ENCODE measurements at places on chromosomes 4 and X.

DNA sequence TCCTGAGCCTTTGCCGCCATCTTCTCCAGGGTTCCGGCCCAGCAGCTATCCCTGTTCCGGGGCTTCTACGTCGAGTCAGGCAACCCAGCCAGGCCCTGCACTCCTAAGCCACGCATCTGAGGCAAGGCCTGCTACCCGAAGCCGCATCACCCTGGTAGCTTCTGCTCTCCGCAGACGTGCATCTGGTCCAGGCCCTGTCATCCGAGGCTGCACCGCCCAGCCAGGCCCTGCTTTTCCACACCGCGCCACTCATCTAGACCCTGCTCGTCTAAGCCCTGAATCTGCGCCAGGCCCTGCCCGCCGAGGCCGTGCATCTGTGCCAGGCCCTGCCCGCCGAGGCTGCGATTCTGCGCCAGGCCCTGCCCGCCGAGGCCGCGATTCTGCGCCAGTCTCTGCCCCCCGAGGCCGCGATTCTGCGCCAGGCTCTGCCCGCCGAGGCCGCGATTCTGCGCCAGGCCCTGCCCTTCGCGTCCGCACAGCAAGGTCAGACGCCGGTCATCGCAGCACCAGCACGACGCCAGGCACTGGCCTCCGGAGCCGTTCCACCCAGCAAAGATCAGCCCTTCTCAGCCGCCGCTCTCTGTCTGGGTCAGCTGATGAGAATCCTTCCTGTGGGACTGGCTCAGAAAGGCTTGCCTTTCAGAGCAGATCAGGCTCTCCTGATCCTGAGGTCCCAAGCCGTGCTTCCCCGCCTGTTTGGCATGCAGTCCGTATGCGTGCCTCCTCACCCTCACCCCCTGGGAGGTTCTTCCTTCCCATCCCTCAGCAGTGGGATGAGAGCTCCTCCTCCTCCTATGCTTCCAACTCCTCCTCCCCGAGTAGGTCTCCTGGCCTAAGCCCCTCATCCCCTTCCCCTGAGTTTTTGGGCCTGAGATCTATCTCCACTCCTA lies 75.1 kb downstream of the NUDT10 start:
- H3K36me3 ChIP-seq = no peaks in the 10 kb centered on the region
- H3K27me3 ChIP-seq = no peaks in the 10 kb centered on the region
- no peak overlapping the region for H3K27ac ChIP-seq
- H3K4me3 ChIP-seq = no peak overlapping the region

DNA sequence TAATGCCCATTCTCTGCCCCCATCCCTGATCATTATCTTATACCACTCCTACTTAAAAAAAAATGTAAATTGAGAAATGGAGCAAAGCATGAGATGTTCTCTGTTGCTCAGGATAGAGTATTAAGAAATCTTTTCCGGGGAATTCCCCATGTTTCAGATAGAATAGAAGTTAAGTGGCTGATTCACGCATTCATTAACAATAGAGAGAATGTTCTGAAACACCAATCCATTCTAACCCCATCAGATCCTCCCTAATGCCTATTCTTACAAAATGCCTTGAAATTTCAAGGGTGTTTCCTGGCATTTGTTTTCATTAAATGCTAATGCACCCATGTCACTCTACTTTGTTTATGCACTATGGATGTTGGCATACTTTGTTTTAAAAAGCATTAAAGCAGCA lies 101.1 kb downstream of the AREG start:
- no peak overlapping the region for H3K4me3 ChIP-seq
- no peak for DNase-seq
- no peaks in the 10 kb centered on the region for H3K27me3 ChIP-seq

- DNase-seq = no peak
- no peak overlapping the region for H3K4me3 ChIP-seq
- H3K27me3 ChIP-seq = no peaks in the 10 kb centered on the region
- no peaks in the 10 kb centered on the region for H3K36me3 ChIP-seq
- H3K4me1 ChIP-seq = no peaks in the 10 kb centered on the region
- no peak overlapping the region for H3K27ac ChIP-seq
Measured at GRCh38 chr4:82678051-82678450, 116.3 kb upstream of the TMEM150C start.

DNA sequence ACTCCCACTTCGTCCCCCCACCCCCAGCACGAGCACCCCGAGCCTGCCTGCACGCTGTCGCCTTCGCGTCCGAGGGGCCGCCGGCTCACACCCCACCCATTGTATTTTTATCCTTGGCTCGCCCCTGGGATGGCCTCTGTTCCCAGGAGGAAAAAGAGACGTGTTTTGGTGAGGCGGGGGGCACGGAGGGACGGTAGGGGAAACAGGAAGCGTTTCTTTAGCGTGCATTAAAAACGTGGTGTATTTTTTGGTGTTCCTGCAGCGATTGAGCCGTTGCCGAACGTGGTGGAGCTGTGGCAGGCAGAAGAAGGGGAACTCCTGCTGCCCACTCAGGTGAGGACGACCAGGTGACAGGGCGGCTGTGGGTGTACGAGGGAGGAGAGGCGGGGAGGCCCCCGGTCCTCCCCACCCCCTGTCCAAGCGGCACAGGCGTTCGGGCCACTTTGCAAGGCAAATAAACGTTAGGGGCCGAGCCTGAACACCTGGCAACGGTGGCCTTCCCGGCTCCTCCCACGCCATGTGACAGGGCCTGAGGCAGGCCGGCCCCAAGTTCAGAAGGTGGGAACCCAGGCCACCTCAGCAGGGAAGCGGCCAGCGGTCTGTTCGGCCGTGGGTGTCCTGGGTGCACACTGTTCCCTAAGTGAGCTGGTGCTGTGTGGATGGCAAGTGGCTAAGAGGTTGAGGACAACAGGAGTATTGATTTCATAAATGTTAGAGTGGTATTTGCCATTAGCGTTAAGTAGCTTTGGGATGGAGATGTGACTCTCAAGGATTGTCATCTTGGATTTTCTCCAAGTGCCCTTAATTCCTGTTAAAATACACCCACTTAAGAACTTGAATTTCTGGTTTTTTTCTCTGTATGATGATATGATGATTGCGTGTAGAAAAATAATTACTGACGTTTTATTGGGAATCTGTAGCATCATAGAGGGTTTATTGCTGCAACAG lies 1.1 kb downstream of the TMEM131L start:
- no peaks in the 10 kb centered on the region for H3K27me3 ChIP-seq
- H3K4me1 ChIP-seq = peaks cover 40% of the 10 kb centered on the region
- H3K4me3 ChIP-seq = peak overlapping the region; percentile 84
- H3K36me3 ChIP-seq = no peaks in the 10 kb centered on the region
- H3K27ac ChIP-seq = peak overlapping the region; percentile 77
- peak; percentile 65 for DNase-seq

DNA sequence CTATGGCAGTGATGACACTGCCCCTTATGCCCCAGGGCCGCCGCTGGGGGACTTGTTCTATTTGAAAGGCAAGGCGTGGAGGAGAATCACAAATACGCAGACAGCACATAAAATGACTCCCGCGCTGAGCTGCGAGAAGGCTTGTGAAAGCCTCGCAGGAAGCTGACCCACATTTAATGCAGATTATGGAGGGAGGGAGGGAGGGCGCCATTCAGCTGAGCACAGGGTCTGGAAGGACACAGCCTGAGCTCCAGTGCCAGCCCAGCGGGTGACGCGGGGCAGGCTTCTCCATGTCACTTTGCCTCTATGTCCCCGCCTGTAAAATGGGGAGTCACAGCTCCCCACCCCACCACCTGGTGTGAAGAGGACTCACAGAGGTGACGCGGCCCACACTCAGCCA lies 14.3 kb downstream of the ABLIM2 start:
- H3K27ac ChIP-seq = no peak overlapping the region
- H3K36me3 ChIP-seq = no peaks in the 10 kb centered on the region
- no peaks in the 10 kb centered on the region for H3K27me3 ChIP-seq
- H3K4me1 ChIP-seq = no peaks in the 10 kb centered on the region

DNA sequence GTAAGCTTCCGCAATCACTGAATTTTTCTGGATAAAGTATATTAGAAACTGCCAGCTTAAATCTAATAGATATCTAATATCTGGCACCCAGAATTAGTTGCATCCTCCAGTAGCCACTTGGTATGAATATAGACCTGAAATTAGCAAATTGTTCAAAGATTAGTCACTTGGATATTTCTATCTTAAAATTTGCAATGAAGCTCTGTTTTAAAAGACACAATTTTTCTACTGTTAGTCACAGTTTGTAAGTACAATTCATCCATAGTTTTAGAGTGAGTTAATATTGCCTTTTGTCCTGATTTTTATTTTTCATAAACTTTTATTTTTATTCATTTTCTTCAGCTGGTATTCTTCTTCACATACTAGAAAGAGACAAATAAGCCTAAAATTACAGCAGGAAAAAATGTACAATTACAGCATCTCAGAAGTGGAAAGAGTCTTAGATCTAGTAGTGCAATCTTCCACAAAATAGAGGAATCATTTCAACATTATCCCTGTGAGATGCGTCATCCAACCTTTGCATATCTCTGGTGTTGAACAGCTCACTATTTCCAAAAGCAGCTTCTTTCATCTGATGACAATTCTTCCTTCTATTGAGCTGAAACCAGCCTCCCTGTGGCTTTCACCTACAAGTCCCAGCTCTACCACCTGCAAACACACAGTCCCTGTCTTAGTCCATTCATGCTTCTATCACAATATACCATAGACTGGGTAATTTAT lies 190.0 kb upstream of the AR start:
- DNase-seq = no peak
- H3K27me3 ChIP-seq = no peaks in the 10 kb centered on the region
- no peak overlapping the region for H3K27ac ChIP-seq
- no peaks in the 10 kb centered on the region for H3K4me1 ChIP-seq
- H3K4me3 ChIP-seq = no peak overlapping the region

GRCh38 chrX:46268412-46268811 lies 276.8 kb downstream of the ZNF674 start:
- H3K36me3 ChIP-seq = no peaks in the 10 kb centered on the region
- no peaks in the 10 kb centered on the region for H3K4me1 ChIP-seq
- no peak for DNase-seq
- H3K4me3 ChIP-seq = no peak overlapping the region
- no peak overlapping the region for H3K27ac ChIP-seq

- H3K27ac ChIP-seq = peak overlapping the region; percentile 79
- H3K4me3 ChIP-seq = no peak overlapping the region
- H3K27me3 ChIP-seq = no peaks in the 10 kb centered on the region
- H3K4me1 ChIP-seq = peaks cover 14% of the 10 kb centered on the region
Measured at GRCh38 chrX:135522878-135523693, 2.6 kb downstream of the INTS6L start.

DNA sequence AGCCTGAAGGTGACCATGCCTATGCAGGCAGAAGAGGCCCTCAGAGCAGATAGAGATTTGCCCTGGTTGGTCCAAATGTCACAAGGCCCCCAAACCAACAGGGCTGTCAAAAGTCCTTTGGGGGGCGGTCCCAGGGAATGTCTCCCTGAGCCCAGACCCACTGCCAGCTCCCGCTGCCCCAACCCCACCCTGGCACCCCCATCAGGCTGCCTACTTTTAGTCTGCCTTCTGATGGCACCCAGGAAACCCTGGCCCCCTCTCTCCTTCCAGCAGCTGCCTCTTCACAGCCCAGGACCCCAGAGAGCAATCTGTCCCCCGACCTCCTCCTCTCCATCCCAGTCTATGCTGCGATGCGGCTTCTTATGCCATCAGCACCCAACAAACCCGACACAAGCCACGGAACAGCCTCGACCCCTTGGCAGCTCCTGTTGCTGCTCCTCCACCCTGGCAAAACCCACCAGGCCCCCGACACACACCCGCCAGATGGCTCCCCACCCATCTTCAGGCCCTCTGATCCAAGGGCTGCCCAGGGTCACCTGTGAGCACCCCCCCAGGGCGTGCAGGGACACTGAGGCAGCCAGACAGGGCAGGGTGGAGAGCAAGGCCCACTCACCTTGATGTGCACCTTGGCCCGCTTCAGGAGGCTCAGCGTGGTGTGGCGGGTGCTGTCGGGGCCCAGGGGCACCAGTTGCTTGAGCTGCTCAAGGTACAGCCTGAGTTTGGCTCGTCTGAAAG lies 9.9 kb downstream of the MXD4 start:
- no peak for DNase-seq
- H3K27ac ChIP-seq = no peak overlapping the region
- no peak overlapping the region for H3K4me3 ChIP-seq
- peaks cover 3% of the 10 kb centered on the region for H3K36me3 ChIP-seq
- no peaks in the 10 kb centered on the region for H3K27me3 ChIP-seq

DNA sequence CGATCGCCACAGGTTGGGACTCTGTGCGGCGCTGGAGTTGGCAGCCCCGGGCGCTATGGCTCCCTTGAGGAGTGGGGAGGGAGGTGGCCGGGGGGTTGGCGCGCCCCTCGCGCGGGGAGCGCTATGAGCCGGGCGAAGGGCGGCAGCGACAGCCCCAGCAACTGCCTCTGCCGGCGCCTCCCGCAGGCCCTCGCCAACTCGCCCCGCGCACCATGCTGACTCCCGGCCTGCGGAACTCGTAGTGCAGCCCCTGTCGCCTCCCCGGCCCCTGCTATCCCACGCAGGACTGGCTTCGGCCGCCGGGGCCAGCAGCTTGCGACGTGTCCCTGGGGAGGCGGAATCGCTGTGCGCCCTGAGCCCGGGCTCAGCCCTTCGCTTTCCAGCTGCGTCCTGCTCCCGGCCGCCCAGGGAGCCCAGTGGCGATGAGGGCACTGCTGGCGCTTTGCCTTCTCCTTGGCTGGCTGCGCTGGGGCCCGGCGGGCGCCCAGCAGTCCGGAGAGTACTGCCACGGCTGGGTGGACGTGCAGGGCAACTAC lies 415 bp downstream of the SHISA3 start:
- H3K36me3 ChIP-seq = no peaks in the 10 kb centered on the region
- no peak for DNase-seq
- peak overlapping the region; percentile 49 for H3K4me3 ChIP-seq
- H3K27ac ChIP-seq = no peak overlapping the region
- peaks cover 11% of the 10 kb centered on the region for H3K27me3 ChIP-seq
- peaks cover 3% of the 10 kb centered on the region for H3K4me1 ChIP-seq

- no peak overlapping the region for H3K27ac ChIP-seq
- H3K4me3 ChIP-seq = no peak overlapping the region
- no peak for DNase-seq
- H3K36me3 ChIP-seq = no peaks in the 10 kb centered on the region
- H3K27me3 ChIP-seq = no peaks in the 10 kb centered on the region
Measured at GRCh38 chr4:12615822-12616221, 868.3 kb downstream of the RAB28 start.

GRCh38 chr4:8866421-8866820 lies 5.2 kb downstream of the HMX1 start:
- H3K27ac ChIP-seq = no peak overlapping the region
- no peaks in the 10 kb centered on the region for H3K36me3 ChIP-seq
- no peaks in the 10 kb centered on the region for H3K4me1 ChIP-seq
- no peaks in the 10 kb centered on the region for H3K27me3 ChIP-seq
- DNase-seq = no peak
- no peak overlapping the region for H3K4me3 ChIP-seq

GRCh38 chr4:100635899-100636298 lies 118.1 kb upstream of the EMCN start:
- DNase-seq = no peak
- no peak overlapping the region for H3K27ac ChIP-seq
- H3K4me3 ChIP-seq = no peak overlapping the region
- no peaks in the 10 kb centered on the region for H3K36me3 ChIP-seq

GRCh38 chrX:153765138-153766079 lies 1.4 kb downstream of the PLXNB3 start:
- H3K27me3 ChIP-seq = no peaks in the 10 kb centered on the region
- no peak for DNase-seq
- no peak overlapping the region for H3K4me3 ChIP-seq

GRCh38 chrX:114611018-114611619 lies 27.2 kb downstream of the HTR2C start:
- H3K27me3 ChIP-seq = no peaks in the 10 kb centered on the region
- no peaks in the 10 kb centered on the region for H3K36me3 ChIP-seq
- no peak for DNase-seq
- H3K4me1 ChIP-seq = no peaks in the 10 kb centered on the region
- no peak overlapping the region for H3K4me3 ChIP-seq

- DNase-seq = no peak
- no peak overlapping the region for H3K27ac ChIP-seq
- no peaks in the 10 kb centered on the region for H3K36me3 ChIP-seq
- no peaks in the 10 kb centered on the region for H3K27me3 ChIP-seq
- H3K4me1 ChIP-seq = peaks cover 3% of the 10 kb centered on the region
- H3K4me3 ChIP-seq = no peak overlapping the region
Measured at GRCh38 chr4:2442175-2442993, 23.6 kb downstream of the CFAP99 start.
